ENCODE measurements at places on chromosomes 7 and 10.

- DNase-seq = no peak
Observed at GRCh38 chr10:102605712-102606111, 38.6 kb upstream of the TRIM8 start.

- DNase-seq = no peak
Observed at GRCh38 chr7:20594023-20594422, 21.4 kb upstream of the ABCB5 start.

DNA sequence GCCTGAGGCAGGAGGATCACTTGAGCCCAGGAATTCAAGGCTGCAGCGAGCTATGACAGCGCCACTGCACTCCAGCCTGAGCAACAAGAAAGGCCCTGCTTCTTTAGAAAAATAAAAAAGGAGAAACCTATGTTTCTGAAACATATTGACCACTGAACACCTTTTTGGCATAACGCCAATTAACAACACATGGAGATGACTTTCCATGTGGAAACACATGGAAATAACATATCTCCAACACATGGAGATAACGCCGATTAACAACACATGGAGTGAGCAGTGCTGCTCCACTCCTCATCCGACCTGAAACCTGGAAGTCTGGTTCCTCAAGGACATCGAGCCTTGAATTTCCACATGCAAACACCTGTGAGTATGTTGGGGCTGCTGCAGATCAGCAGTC, 126.9 kb downstream of the KCNMA1 start:
- DNase-seq = no peak

DNA sequence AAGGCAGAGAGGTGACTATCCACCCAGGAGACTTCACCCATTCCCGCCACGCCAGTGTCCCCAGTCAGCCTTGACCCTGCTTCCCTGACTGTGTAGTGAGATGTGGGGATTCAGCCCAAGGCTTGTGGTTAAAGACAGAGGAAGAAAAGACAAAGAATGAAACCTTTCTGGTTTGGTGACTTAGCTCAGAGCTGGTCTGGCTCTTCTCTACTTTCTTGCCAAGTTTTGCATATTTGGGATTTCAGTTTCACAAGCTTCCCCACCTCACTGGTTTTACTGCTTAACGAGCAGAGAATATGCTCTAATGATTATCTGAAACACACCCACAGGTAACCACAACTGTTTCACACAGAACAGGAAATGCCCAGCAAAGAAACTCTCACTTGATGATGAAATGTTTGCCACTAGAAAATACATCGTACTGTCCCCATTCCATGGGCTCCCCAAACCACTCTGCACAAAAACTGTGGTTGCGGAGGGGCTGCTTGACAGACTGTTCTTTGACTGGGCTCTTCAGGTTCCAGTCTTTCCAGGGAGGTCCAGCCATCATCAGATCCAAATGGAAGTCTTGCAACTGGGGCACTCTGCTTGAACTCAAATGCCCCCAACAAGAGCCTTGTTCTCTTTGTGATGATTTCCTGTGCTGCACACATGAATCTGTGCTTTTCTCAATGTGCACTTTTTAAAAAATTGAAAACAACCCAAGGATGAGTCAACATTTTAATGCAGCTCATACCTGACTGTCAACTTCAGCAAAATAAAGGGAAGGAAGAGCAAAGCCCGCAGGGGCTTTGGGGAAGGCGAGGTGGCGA, 95.5 kb downstream of the CTBP2 start:
- DNase-seq = no peak

DNA sequence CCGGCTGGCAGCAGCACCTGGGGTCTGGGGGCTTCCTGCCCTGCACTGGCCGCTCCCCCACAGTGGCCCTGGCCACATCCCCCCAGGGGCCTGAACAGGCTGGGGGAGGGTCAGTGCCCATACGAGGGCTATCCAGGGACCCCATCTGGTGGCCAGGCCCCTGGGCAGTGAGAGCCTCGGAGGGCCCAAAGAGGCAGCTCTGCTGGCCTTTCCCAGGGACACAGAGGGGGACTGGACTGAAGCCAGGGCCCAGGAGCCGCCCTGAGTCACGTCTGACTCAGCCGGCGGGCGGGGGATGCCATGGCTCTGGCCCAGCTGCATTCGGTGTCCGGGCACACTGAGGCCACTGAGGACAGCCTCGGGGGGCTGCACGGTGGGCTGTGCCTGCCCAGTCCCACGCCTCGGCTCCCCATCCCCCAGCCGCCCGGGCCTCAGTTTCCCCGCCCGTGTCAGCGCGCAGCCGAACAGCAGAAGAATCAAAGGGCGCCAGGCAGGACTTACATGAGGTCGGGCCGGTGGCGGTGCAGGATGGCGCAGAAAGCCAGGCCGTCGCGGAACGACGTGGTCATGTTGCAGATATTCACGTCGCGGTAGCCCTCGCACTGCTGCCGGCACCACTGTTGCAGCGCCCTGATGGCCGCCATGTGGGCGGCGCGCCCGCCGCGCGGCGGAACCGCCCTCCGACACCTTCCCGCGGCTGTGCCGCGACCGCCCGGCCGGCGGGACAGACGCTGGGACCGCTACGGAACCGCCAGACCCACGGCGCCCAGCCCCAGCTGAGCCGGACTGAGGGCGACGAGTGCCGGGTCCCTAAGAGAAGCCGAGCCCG, at the start of gene MICALL2:
MICALL2 (minus strand) TSS at position 788 of the 829 bp plus-strand sequence; CDS start at position 644, 144 bp downstream.
- no peak for DNase-seq

DNA sequence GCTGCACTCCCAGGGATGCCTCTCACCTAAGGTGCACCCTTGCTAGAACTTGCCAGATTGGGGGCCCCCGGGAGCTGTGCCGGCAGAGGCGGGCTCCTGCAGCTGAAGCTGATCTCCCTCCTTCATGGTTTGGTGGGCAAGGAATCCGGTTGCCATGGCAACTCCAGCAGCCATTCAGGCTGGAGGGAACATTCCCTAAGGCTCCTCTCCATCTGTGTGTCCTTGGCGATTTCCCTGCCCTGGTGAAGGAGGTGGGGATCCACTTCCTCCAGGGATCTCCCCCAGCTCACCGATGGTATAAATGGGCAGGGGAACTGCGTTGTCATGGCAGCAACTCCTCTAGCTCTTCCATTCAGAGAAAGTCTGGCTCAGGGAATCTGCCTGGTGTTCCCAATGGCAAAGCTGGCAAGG, 49.6 kb upstream of the GPR158 start:
- DNase-seq = no peak

GRCh38 chr7:79478386-79478785, 24.9 kb upstream of the MAGI2 start:
- no peak for DNase-seq

Data from NCI-H2107 (cell line).